A172 (cell line): ENCODE measurements at places on chromosomes 16 and 17.

DNA sequence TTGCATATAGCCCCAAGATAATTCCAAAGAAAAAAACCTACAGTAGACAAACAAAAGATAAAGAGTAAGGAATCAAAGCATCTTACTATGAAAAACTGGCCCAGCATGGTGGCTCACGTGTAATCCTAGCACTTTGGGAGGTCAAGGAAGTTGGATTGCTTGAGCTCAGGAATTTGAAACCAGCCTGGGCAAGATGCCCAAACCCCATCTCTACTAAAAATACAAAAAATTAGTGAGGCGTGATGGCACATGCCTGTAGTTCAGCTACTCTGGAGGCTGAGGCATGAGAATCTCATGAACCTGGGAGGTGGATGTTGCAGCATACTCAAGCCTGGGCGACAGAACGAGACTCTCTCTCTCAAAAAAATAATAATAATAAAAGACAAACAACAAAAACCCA, 764.7 kb upstream of the KIF2B start:
- DNase-seq = no peak

DNA sequence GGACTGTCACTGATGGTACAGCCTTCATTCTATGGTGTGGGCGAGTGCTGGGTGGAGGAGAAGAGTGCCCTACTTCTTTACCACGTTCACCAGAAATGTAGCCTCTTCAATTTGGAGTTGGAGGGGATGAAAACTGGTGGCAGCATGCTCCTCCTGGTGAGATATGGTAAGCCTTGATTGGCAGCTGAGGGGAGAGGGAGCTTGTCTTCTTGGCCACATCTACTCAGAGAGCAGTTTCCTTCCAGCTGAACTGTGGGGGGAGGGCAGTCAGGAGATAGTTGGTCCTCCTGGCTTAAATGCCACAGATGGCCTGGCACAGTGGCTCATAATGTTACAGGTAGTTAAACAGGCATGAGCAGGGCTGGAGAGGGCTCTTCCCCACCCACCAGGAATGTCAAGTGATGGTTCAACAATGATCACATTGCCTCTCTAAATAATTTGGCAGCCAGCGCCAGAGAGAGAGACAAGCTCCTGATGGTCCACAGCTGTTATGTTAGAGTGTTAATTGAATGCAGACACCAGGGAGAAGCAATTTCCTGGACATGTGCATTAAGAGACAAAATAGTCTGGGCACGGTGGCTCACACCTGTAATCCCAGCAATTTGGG, 9.0 kb upstream of the MAPK3 start:
- no peak for DNase-seq

GRCh38 chr16:17327664-17328335, 143.0 kb downstream of the XYLT1 start:
- no peak for DNase-seq

DNA sequence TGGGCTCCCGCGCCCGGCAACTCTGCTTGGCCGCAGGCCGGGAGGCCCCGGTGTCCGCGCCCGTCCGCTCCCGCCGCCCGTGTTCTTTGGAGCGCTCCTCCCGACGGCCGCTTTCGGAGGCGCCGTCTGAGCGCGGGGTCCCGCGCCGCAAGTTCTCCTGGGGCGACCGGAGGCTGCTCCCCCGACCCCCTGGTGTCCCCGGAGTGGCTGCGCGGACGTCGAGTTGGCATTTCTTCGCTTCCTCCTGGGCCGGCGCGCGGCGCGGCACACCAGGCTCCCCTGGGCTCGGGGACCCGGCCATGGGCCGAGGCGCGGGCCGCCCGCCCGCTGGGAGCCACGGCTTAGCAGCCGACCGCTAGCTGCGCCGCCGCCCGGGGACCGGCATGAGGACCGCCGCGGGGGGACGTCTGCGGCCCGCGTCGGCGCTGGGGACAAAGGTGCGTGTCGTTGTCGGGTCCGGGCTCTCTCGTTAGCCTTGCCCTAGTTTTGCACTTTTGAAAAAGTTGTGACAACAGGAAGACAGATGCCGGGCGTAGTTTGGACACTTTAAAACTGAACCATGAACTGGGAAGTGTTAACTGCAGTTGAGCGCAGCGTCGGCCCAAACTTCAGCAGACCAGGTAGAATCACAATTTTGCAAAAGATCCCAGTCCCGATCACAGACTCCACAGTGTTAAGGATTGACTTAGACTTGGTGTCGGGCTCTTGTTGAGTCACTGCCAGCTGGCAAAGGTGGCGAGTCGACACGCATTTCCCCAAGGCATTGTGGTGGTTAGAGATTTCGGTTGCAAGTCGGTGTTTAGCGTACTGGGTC, 700 bp downstream of the UBN1 start:
- peak; percentile 62 for DNase-seq

GRCh38 chr17:47802341-47803022, 19.1 kb downstream of the OSBPL7 start:
- peak; percentile 76 for DNase-seq

- DNase-seq = peak; percentile 33
These were observed 45.0 kb upstream of the GCSH start for GRCh38 chr16:81140930-81141780.

DNA sequence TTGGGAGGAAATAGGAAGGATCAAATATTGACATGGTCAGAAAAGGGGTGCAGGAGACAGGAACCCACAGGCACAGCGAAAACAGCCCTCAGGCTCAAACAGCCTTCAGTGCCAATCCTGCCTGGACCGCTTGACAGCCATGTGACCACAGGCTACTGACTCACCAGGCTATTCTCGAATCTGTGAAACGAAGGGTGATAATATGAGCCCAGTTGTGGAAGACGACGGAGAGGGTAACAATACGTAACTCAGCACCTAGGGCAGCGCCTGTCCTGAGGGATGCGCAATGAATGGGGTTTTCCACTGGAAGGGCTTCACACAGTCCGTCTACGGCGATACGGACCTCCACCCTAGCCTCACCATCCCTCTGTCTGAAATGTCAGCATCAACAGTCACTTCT, 117.3 kb upstream of the RCVRN start:
- peak; percentile 29 for DNase-seq

DNA sequence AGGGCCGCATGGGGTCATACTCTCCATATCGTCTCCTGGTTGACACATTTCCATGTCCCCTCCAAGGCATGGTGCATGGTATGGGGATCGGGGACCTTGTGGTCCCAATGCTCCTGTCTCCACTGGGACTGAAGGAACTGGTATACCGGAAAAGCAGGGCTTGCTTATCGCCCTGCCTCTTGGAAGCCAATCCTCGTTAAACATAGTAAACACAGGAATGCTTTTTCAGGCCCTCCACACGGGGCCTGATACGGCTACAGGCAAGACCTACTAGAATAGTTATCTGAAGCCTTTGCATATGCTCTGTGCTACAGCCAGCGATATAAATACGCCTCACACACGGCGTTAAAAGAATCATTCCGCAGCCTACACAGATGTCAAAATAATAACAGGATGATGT, 159.5 kb downstream of the SHISA9 start:
- no peak for DNase-seq
